Pons (tissue), 1 donor: ENCODE measurements at places on chromosomes 12 and 14.
A peak's percentile ranks its signal among the peaks of the same experiment; 100 is the strongest.

GRCh38 chr12:62841846-62842245 lies 93.1 kb downstream of the PPM1H start:
- DNase-seq = peak; percentile 74

GRCh38 chr14:50805396-50805795 lies 25.6 kb downstream of the NIN start:
- no peak for DNase-seq

GRCh38 chr14:65223636-65224035 lies 121.3 kb upstream of the MAX start:
- no peak for DNase-seq

- no peak for DNase-seq
These were observed 154.8 kb upstream of the NEDD1 start for GRCh38 chr12:96752211-96752610.

GRCh38 chr12:67921286-67921685 lies 68.0 kb upstream of the IFNG-AS1 start:
- DNase-seq = no peak

DNA sequence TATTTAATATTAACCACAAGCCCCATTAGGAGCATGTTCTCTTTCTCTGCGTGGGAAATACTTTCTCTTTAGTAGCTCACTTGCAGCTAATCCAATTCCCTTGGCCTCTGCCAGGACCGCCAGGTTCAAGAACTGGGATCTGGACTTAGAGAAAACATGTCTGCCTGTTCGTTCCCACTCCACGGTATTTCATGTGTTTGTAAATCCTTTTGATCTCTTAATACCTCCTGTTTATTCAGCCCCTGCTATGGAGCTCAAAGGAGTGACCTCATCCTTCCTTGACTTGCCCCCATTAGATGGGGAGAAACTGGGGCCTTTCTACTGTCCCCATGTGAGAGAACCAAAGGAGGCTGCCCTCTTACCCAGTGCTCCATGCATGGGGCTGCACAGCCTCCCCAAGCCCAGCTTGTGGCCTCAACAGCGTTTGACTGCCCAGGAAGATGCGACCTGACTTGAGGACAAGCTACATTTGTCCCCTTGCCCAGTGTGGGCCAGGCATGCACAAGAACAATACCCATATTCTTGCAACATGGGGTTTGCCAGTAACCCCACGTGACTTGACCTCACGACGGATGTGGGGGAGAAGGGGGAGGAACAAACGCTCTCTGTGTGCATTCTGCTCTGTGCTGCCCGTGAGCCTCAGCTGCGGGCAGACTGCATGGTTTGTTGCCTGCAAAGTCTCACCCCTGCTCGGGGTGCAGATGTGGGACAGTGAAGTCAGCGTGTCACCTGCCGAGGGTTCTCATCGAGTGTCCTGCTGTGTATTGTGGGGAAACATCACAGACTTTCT lies 30.3 kb downstream of the CD9 start:
- peak; percentile 99 for DNase-seq

- no peak for DNase-seq
These were observed 352.7 kb downstream of the AEBP2 start for GRCh38 chr12:19792028-19792427.

DNA sequence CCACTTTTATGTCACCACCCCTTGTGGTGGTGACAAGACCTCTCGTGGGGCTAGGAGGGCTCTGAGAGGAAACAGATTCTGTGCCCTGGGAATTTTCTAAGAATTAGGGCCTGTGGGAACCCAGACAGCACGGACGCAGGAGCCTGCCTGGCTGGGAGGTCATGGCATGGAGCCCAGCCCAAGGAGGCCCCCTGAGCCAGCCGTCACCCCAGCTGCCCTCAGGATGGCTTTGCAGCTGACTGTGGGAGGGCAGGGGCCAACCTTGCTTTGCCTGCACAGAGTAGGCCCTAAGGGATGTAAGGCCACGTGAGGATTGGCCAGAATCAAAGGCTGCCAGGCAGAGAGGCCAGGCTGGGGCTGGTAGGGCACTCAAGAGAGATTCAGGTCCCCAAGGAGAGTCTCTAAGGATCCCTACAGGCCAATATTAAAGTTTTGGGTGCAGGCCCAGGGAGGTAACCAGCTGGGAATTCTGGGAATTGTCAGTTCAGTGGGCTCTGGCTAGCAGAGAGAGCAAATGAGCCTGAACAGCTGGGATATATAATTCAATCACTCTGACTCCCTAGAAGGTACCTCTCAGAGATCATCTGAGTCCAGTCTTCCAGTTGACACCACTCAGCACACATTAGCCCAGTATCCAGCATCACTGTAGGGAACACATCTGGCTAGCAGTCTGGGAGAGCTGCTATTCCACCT lies 6.4 kb downstream of the LTBP2 start:
- no peak for DNase-seq

DNA sequence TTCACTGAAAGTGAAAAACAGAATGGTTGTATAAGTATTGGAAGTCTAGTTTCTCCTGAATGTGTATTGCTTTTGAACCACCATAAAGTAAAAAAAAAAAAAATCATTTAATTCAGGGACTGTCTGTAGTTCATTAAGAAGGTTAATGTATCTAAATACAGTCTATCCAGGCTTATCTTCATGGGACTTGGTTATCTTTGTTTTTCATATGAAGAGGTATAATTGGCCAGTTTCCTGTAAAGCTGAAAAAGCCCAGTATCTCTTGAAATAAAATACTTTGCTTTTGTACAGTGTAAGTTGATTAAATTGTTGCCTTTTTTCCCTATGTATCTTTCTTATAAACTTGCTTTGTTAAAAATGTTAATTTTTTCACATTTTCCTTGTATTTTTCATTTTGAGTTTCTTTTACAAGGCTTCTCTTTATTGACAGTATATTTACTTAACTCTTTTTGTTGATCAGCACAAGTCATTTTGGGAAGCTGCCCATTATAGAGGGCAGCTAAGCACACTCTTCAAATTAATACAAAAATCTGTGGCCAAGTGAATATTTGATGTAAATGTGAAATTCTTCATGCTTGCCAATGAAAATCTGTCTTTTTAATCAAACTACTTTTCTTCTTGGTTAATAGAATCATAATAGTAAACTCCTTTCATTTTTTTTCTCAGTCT lies 156.0 kb downstream of the TMTC3 start:
- DNase-seq = no peak

DNA sequence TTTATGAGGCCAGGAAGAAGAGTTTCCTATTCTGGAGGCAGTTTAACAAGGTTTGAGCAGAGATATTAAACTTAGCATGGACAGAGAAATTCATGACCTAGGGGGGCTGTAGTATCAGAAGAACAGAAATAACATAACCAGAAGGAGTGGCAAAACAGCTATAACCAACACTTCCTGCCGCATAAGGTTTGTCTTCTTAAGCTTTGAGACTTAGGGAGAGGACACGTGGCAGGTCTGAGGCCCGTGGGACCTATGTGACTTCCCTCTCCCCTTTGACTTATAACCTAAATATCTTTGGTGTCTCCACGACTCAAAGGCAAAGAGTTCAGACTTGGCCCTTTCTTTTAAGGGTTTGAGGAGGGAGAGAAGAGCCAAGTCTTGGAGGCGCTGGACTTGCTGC lies 119.1 kb upstream of the PZP start:
- no peak for DNase-seq

GRCh38 chr12:64610079-64610659 lies at the start of gene RASSF3:
TSS of gene RASSF3 (plus strand) at chr12:64610495. CDS start at chr12:64610633, 138 bp downstream.
- no peak for DNase-seq

GRCh38 chr12:108484845-108485244 lies 30.2 kb upstream of the FICD start:
- DNase-seq = no peak

DNA sequence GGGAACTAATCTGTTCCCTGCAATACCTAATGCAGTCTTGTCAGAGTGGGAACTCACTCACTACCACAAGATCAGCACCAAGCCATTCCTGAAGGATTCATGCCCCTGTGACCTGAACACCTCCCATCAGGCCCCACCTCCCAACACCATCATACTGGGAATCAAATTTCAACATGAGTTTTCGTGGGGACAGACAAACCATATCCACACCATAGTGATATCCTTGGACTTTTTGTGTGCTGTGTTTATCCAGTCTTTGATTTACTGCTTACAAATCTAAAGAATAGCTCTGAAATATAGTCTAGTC lies 243.5 kb downstream of the FBXL14 start:
- no peak for DNase-seq

- DNase-seq = no peak
These were observed 23.3 kb downstream of the CHST11 start for GRCh38 chr12:104480012-104480411.
